ENCODE measurements at places on chromosomes 12 and 14.

DNA sequence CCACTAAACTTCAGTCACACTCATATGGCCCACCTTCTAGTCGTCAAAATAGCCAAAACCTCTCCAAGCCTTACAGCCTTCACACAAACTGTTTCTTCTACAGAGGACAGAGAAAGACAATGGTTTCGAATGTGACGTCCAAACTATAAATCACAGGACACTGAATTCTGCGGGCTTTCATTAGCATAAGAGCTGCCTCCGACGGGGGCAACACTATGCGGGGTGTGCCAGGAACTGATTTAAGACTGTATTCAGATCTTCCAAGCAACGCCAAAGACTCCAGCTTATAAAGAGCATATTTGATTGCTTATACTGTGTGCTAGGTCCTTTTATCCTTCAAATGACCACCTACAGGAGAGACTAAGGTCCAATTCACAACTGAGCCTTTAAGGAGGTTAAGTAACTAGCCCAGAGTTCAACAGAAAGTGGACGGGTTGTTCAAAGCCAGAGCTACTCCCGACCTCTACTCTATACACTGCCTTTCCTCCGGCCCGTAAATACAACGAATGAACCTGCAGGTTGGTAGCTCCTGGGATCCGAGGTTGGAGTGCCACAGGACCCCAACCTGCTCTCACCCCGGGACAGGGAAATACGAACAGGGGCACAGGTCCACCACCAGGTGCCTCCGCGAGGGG, 575 bp downstream of the L2HGDH start:
- no peak for DNase-seq

DNA sequence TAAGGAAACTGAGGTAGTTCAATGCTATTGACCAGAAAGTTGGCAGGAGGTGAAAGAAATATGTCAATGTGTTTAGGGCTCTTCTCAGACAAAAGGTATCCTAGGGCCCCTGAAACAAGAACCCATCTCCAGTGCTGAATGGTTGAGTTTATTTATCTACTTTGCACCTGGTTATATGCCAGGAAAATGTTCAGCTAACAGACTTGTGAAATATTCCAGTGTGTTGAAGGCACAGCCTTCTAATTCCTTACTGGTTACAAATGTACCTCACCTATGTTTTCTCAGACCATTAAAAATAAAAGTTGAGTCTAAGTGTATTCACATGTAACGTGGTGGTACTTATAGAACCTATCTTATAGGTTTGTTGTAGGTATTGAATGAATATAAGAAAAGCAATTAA, 511.7 kb upstream of the SEL1L start:
- DNase-seq = no peak

DNA sequence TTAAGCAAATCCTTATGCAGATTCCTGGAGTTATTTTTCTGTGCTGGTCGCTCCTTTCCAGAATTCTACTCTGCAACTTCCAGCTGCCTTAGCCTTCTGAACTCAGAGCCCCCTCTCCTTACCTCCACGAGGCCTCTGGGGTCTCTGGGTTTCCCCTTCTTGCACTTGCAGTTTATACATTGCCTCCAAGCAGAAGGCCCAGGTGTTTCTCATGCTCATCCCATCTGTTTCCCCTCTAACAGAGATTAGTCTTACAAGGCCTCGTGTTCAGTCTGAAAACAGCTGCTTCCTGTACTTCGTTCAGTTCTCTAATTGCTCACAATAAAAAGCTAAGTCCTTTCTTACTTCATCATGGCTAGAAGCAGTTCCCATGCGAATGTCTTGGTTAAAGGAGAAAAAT, 134.4 kb upstream of the FGD4 start:
- no peak for DNase-seq

DNA sequence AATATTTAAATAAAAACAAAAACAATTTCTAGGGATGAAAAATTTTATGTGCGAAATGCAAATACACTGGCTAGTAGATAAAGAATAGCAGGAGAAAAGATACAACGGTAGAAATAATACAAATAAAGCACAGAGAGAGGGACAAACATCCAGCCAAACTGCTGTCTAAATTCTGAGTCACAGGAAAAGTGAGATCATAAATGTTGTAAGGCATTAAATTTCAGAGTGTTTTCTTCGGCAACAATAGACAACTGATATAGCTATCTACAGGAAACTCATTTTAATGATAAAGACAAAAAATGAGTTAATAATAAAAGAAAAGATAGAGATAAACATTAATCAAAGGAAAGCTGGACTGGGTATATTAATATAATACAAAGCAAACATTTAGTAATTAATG, 122.2 kb downstream of the NTS start:
- DNase-seq = no peak

DNA sequence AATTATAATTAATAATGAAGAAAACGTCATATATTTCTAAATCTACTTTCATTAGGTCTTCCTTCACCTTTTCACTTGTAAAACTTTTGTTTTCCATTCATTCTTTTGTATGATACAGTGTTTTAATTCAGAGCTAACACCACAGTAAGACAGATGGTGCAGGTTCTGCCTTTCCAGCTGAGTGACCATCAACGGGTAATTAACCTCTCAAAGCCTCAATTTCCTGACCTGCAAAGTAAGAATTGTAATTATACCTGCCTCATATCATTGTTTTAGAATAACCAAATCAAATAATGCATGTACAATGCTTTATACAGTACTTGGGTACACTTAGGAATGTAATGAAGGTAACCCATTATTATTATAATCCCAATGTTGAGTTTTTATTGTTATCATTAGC, 157.6 kb downstream of the FOXA1 start:
- no peak for DNase-seq

DNA sequence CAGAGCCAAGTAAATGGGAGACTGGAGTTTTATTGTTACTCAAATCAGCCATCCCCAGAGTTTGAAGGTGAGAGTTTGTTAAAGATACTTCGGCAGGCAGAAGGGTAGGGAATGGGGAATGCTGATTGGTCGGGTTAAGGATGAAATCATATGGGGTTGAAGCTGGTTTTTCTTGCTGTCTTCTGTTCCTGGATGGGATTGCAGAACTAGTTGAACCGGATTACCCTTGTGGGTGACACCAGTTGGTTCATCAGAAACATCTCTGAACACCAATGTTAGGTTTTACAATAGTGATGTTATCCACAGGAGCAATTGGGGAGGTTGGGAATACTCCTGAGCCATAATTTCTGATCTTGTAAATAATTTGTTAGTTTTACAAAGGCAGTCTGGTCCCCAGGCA, 18.7 kb upstream of the SMCO2 start:
- no peak for DNase-seq

GRCh38 chr14:72478471-72478893, 415.4 kb downstream of the DPF3 start:
- DNase-seq = no peak

DNA sequence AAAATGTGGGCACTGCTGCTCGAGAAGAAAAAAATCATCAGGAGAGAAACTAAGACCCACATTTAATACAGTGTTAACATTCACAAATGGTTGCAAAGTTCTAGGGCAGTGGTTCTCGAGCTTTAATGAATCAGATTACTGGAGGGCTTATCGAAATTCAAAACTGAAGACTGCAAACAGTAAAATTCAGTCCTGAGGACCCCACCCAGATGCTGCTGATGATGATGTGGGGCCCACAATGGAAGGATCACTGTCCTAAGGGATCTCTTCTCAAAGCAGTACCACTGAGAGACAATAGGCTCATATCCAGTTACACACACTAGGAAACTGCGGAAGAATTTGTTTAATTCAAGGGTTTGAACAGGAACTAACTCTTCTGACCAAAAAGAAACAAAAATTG, 31.4 kb downstream of the DICER1 start:
- DNase-seq = no peak

DNA sequence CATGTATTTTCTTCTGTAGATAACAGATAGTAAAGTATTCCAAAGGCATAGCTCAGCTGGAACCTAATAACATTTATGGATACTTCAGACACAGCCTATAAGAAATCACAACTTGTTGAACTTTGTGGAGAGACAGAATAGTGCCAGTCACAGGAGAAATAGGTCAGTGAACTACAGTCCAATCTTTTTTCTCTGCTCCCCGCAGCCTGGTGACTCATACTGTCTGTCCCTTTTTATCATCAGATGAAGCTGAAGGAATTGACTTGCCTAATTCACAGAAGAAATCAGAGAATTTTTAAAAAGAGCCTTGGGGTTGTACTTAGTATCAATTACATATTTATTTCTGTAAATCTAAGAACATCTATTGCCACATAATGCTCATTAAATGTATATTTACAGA, 222.3 kb downstream of the ALG10 start:
- no peak for DNase-seq

DNA sequence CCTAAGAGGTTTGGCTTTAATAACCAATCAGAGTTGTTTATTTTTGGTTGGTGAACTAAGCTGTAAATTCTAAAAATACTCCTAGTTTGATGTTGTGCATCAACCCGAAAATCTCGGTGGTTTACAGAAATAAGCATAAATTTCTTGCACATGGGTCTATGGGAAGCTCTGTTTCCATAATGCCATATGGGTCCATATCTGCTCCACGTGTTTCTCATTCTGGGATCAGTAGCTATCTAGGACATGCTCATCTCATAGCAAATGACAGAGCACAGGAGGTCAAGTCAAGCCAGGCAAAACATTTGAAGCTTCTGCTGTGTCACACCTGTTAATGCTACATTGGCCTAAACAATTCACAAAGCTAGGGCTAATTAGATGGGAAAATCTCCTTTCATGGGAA, 23.1 kb downstream of the NUP37 start:
- DNase-seq = no peak

- DNase-seq = no peak
Observed at GRCh38 chr12:124403273-124403672, 108.4 kb downstream of the RFLNA start.

GRCh38 chr12:6180268-6181051, 19.7 kb upstream of the CD9 start:
- no peak for DNase-seq

DNA sequence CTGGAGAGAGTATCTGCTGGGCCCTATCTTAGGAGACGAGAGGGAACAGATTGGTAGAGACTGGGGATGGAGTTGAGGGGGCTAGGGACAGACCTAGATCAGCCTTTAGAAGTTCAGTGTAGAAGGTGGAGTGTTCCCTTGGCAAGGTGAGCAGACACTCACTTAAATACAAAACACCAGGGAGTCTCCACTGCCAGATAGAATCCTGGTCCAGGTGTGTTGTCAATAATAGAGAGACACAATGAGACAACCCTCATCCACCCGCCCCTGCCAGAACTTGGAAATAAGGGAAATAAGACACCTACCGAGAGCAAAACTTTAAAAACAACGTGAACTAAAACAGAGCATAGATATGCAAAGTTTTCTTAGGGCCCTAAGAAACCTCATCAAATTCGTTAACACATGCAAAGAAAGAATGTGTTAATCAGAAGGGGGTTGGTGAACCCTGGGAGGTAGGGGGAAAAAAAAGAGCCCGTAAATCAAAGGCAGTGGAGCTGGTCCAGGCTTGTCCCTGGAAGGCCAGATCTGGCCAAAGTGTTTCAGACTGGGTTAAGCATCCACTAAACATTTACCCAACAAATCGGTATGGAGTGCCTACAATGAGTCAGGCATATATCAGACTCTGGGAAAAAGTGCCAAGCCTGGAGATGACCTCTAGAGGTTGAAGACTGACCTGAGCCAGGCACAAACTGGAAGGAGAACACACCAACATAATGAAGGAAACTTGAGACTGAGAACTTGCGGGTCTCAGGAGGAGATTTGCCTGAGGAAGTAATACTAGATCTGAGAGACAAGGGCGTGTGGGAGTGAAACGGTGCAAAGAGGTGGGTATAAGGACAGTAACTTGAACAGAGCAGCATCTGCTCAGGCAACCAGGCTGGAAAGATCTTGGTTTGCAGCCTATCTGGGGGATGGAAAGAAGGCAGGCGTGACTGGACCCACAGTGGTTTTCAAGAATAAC, 37.0 kb upstream of the OTX2 start:
- DNase-seq = no peak

DNA sequence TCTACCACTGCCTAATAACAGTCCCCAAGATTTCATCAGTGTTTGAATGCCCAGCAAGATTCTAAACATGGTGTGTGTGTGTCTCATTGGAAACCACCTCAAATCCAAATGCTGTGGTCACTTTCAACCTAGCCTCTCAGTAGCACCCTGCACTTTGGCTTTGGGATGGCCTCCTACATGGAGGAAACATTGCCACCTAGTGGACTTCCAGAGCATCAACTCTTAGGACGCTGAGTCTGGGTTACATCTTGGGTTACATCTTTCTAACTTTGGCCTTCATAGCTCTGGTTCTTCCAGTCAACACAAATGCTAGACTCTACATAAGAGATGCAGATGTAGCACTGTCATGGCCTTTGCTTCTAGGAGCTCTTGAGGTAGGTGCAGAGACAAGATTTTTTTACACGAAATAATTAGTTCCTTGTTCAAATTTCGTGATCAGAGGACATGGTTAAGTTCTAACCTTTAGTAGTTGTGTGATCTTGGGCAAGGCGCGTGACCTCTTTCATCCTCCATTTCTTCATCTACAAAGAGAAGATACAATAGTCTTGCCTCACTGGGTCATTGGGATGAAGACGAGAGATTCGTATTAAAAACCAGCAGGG, 113.5 kb upstream of the VASH1 start:
- DNase-seq = no peak

DNA sequence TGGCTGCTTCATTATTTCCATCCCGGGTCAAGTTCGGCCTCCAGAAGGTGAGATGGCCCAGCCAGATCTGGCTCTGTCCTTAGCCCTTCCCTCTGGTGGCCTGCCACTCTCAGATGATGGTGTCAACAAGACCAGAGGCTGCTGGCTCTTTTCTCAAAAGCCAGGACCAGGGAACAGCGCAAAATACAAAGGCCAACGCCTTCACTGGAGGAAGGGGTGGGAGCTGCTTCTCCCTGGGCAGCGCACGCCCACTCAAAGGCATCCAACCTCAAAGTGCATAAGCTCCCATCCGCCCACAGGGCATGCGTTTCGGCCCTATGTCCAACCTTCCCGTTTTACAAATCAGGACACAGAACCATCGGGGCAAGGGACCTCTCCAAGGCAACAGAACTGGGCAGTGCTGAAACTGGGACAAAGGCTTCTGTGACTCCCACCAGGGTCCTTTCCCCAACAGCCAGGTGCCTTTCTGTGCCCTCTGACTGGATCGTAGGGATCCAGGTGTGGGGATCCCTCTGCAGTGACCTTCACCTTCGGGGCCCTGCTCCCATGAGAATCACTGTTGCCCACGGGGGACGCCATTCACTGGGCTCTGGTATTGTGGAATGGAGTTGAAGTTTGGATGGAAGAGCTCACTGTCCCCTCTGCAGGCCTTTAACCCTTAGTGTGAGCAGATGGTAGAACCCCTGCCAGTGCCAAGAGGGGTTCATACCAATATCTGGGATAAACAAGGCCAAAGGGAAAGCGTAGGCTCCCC, 76.8 kb downstream of the NINJ2 start:
- no peak for DNase-seq

DNA sequence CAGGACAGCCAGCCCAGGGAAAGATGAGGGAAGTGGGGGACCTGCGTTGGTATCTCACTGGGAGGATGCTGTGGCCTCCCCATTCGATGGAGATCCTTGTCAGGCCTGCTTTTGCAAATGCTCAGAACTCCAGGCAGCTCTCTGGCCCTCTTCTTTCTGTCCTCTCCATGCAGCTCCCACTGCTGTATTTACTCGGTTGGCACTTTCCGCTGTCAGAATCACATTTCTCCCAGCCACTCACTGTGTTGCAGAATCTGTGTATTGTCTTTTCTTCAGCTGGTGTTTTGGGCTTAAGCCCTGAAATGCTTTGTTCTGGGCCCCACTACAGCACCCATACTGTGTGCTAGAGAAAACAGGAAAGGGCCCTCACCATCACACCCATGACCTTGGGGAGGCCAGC, 401.1 kb downstream of the RGS6 start:
- no peak for DNase-seq

- DNase-seq = no peak
Observed at GRCh38 chr12:91870872-91871707, 274.6 kb downstream of the BTG1 start.
